Right hindlimb (tissue), 1 donor: ENCODE measurements at places on chromosomes 11 and 22.

DNA sequence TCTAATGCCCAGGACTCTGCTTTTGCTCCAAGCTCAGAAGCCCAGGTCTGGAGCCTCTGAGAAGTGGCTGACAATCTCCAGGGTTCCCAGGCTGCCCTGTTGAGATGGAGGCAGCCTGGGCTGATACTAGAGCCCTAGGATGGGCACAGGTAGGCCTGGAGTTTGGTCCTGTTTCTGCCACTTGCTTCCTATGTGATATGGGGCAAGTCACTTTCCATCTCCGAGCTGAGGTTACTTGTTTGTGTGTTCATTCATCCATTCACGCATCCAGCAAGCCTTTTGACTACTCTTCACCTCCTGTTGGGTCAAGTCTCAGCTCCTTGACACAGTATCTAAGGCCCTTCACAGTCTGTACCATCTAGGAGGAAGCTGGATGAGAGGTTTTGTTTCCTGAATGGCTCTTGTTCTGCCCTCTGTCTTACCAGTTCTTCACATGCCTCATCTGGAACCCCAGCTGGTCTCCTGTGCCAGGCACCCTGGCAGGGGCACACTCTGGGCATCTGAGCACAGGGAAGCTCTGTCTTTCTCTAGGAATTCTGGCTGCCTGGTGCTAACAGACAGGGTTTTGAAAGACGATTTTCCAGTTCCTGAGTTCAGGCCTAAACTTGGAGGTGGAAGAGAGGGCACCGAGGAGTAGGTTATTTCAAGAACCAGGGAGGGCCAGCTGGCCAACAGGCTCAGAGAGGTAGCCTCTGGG is 53.2 kb upstream of the AMPD3 start:
- DNase-seq: no peak

GRCh38 chr11:28627690-28628255 is 519.6 kb downstream of the METTL15 start:
- no peak for DNase-seq

DNA sequence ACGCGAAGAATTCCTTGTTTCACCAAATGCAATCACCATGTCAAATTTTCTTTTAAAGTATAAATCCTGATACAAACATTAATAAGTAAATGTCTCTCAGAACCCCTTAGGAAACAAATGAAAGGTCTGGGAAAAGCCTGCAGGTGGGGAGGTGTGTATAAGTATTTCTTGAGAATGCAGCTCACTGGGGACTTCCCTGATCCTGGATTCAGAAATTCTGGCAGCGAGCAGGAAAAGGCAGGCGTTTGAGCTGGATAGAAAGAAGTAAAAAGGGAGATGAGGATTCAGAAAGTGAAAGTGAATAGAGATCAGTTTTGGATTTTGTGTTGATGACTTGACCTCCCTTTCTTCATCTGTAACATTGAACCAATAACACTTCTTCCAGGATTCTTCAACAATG is 68.3 kb upstream of the CTSC start:
- DNase-seq: no peak

DNA sequence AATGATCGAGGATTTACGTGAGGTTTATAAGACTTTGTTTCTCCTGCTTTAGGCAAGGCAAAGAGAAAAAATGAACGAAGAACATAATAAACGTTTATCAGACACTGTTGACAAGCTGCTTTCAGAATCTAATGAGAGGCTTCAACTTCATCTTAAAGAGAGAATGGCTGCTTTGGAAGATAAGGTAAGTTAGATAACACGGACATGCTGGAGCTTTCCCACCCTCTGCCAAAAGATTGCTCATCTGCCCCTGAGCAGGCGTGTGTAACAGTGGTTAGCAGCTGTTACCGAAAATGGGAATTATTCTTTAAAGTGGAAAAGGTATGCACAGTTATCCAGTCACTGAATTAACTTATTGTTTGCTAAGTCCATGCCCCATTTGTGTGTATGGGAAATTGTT is 62.8 kb upstream of the CTTN start:
- DNase-seq: no peak

GRCh38 chr11:19288256-19288655 is 47.5 kb upstream of the E2F8 start:
- DNase-seq: no peak

GRCh38 chr22:45008186-45008681 is 1.6 kb downstream of the PHF21B start:
- peak; percentile 40 for DNase-seq

DNA sequence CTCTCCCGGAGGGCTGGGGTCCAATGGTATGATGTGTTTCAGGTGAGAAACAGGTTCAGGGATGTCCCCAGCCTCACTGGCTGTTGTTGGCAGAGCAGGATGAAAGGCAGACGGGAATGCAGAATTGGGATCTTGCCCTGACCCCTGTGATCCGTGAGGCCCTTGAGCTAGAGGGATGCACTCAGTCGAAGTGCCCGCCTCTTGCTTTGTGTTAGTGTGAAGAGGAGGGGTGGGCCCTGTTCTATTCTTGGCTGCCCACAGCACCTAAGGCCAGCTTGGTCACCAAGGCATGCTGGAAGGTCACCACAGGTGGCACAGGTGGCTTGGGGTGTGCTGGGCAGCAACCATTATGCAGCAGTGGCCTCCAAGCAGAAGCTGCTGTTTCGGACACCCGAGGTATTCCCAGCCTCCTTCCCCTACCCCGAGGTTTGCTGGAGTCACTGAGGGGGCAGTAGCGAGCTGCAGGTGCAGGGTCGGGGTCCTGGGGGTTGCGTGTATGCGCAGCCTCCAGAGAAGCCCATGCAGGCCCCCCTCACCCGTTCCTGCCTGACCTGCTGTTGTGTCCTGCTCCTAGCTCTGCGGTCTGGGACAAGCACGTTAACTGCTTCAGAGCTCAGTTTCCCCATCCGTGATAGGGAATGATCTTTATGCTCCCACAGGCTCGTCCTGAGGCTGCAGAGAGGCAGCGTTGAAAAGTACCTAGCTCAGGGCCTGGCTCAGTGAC is 13.0 kb downstream of the LRP5 start:
- DNase-seq: no peak

- peak; percentile 13 for DNase-seq
These were observed 563.0 kb downstream of the MIAT start for GRCh38 chr22:27220339-27220738.

DNA sequence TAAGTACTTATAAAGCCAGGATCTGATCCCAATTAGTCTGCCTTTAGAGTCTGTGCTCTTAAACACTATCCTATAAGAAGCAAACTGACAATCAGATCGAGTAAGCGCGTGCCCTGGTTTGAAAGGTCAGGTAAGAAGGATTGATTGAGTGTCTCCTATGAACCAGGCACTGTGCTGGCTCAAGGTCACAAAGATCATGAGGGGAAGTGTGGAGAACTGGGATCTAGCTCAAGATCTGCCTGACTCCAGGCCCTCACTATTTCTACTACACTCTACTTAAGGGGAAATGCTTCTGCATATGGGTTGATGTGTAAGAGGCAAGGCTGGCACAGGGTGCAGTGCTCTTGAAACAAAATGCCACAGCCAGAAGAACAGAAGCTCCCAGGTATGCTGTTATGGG is 77.0 kb downstream of the ME3 start:
- DNase-seq: no peak

DNA sequence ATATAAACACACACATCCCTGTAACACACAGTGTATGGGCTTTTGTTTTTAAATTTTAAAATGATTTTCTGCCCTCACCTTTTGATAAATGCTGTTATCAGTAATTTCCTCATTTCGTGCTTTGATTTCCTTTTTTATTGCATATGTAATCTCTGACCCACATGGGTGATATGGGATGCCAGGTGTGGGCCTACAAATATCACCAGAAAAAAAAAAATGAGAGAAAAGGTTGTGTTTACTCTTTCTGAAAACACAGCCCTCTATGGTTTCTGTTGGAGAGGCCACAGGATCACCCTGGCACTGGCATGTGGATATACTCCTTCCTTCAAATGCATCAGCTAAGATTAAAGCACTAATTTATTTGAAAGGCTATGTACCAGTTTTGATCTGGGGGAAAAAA is 17.0 kb downstream of the DRD2 start:
- no peak for DNase-seq

DNA sequence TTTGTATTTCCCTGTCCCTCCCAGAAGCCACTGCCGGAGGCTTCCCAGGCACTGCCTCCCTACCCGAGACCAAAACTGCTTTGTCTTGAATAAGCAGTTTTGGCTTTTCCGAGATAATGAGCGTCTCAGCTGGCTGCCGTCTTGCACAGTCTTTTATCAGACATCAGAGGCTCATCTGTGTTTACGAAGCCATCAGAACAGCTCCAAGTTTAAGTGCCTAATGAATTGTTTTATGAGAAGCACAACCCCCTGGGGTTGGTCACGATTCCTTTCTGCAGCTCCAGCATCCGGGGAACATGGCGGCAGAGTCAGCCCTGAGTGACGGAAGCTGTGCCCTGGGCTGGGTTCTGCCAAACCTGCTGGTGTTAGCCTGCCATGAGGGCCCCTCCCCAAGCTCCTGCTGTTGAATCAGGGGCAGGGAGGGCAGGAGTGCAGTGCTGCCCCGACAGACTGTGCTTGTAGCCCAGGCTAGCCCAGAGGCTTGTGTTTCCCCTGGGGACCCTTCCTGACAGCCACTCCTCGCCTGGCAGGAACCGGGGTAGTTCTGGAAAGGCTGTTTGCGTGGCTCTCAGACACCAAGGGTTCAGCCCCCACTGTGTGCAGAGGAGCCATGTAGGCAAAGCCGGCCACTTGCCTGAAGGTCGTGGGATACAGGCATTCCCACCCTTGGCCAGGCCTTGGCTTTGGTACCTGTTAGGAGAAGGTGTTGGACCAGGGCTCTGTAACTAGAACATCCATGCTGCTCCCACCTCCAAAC is 96.1 kb downstream of the MORC2 start:
- peak; percentile 8 for DNase-seq

DNA sequence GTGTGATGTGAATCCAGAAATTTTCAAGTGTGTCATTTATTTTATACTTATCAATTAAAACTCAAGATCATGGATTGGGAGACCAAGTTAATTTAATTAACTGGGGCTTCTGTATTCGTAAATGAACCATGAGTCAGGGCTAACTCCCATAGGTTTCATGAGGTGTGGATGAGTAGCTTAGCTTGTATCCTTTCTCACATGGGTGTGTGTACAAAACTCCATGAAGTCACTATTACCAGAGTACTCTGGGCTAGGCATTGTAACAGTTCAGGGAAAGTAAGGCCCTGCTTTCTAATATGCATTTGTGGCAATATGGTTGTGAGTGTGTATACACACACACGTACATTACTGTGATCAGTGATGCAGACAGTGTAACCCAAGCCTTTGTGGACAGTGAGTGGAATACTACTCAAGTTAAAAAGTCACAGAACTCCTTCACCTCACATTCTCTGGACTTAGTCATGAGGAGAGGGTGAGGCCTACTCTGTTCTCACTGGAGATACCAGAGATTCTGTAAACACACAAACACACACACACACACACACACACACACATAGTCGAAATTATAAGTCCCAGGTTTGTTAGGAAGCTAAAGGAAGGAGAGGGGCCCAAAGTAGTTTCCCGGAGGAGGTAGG is 3.5 kb downstream of the CNTF start:
- DNase-seq: no peak

- no peak for DNase-seq
These were observed 254.3 kb upstream of the SESN3 start for GRCh38 chr11:95485115-95485900.

DNA sequence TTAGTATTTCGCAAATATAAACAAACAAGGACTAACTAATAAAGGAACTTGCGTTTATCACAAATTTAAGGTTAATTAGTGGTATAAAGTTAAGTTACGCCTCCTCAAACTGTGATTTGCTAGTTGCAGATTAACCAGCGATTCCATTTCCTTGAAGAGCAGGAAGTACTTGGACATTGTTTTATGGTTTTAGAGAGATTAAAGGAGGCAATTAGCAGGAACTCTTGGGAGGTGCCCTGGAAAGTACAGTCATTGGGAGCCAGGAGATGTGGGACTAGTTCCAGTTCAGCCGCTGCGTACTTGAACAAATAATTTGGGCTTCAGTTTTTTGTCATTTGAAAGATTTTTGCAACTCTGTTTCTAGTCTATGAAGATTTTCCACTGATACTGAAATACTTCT is 3.3 kb downstream of the FAM118B start:
- DNase-seq: no peak

DNA sequence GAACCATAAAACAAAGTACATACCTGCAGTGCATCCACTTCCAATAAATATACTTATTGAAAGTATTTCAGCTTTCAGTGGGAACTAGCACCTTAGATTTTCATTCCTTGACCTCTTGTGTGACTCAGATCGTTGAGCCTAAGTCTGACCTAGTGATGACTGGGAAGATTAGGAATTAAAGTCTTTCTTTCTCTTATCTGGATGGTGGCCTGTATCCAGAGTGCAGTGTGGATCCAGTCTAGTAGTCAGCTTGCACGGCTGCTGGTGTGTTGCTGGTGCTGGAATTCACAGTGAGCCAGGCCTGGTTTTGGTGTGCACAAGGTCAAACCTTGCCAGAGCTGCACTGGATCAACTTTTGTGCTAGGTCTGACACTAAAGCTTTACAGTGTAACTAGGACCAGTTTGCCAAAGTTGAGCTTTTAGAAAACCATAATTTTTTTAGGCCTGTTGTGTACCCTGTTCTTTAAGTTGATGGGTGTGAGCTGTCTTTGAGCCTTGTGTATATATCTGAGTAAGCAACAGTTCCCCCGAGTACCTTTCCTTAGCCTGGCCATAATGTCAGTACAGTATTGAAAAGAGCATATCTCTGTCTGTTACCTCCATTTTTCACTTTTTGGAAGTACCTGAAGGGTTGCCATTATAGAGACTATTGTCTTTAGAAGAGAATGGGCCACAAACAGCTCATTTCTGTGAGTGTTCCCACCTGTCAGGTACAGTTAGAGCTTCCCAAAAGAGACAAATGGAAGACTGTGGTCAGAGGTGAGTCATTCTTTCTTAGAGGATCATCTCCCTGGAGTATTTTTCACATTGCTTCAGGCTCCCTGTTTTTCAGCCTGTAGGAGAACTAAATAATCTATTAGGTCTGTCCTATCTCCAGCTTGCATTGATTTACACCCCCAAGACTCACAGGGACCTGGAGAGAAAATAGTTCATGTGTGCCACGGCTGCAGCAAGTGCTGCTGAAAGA is 89.8 kb downstream of the ALX4 start:
- DNase-seq: no peak

DNA sequence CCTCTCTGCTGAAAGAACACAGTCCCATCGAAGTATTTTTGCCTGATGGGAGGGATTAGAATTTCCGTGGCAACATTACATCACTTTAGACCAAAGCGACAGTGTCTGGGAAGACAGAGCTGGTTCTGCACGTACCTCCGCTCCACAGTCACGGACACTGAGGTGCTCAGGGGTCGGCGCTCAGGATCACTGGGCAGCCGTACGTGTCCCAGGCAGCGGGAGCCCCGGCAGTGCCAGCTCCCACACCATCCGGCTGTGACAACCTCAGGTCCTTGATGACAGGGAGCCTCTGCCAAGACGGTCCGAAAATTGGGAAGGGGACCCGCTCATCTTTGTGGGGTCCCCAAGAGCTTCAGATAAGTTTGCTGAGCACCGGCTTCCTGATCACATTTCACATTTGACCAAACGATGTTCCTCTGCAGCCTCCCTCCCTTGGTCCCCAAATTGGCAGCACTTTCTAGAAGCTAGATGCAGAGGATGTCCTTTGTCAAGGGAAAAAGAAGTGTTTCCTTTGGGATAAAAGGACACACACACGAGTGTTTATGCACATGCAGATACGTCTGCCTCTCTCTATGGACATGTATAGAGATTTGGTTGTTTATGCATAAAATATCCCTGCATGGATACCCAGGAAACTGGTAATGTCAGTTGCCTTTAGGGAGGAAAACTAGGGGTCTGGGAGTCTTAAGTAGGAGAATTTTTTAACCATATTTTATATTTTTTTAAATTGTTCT is 61.6 kb upstream of the LINC01488 start:
- DNase-seq: no peak
